Globus pallidus (tissue), 1 donor: ENCODE measurements at places on chromosomes 5 and 9.

GRCh38 chr5:135509995-135510394, 25.8 kb downstream of the NEUROG1 start:
- no peak for DNase-seq

- no peak for DNase-seq
Measured at GRCh38 chr9:83999141-83999918, 18.7 kb downstream of the RMI1 start.

GRCh38 chr9:121206516-121207370, 5.1 kb upstream of the RAB14 start:
- no peak for DNase-seq

DNA sequence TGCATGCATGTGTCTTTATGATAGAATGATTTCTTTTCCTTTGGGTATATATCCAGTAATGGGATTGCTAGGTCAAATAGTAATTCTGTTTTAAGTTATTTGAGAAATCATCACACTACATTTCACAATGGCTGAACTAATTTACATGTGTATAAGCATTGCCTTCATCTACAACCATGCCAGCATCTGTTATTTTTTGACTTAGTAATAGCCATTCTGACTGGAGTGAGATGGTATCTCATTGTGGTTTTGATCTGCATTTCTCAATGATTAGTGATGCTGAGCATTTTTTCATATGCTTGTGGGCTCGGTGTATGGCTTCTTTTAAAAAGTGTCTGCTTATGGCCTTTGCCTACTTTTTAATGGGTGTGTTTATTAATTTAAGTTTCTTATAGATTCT, 102.3 kb upstream of the CCDC112 start:
- DNase-seq = no peak

DNA sequence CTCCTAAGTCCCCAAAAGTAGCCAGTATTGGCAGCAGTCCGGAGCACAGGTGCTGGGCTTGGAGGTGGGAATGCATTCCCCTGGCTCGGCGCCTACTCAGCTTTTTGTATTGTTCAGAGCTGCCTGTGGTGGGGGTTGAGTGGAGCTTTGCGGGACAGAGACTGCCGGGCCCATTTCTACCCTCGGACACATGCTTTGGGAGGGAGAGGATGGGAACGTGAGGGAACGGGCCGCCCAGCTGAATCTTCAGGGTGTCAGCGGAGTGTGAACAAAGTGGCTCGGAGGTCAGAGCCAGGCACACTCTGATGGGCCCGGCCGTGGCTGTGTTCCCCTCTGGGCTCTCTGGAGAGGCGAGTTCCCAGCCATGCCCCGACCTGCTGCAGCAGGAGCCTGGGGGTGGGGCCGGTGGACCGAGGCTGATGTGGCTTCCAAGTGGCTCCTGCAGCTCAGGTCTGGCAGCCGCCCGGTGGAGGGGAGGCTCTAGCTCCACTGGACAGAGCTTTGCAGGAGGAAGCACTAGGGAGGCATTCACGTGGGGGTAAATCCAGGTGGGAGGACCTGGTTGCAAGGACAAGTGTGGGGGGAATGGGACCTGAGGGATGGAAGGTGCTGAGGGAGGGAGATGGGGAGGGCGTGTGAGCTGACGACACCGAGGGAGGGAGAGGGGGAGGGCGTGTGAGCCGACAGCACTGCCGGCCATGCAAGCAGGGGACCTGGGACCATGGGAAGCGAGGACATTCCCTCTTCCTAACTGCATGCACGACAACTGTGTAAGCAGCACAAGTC, 31.1 kb upstream of the SLC6A3 start:
- DNase-seq = no peak

- no peak for DNase-seq
Measured at GRCh38 chr5:170818232-170818631, 34.7 kb downstream of the GABRP start.

DNA sequence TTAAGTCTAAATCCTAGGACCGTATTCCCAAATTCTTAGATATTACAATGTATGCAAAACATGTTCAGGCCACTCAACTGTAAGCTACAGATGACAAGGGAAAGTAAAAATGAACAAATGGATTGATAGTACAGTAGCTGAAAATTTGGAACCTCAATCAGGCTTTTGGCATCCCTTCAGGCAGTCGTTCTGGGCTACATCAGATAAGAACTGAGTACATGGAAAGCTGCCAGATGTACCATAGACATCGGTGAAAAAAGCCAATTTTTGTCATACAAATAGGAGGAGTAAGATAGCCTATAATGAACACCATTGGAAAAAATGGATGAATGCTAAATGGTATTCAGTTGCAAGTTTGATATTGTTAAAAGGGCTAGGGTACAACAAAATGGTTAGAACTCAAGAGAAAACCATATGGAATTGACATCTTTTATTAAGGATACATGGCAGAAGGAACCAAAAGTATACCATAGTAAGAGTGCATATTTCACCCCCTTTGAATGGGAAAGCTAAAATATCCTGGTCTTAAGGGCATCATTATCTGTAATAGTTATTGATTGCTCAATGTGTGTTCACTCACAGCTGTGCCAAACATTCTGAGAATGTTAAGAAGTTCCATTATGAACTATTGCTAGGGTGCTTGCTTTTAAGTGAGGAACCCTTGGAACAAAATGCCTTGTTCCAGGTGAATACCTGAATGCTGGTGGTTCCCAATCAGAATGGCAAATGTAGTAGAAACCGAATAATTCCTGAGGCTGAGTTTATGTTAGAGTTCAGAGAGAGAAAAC, 86.4 kb downstream of the NR3C1 start:
- DNase-seq = no peak

DNA sequence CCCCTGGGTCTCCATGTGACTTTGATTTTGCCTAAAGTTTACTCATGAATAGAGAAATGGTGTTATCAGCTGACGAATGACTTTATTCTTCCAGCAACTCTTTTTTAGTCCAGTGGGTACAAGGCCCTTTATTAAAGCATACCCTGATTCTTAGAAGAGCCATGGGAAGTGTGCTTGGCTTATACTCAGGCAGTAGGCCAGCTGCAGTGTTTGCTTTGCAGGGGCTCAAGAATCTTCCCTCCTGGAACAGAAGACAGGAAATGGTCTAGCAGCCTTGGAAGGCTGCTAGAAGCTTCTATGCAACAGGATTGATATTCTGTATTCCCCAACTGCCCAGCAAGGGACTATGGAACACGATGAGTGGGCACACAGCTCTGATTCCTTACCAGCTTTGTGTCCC, 73.4 kb upstream of the PLPP6 start:
- DNase-seq = no peak

- DNase-seq = no peak
Measured at GRCh38 chr5:157658893-157659292, 6.7 kb upstream of the SOX30 start.

GRCh38 chr5:129003232-129003631, 37.9 kb downstream of the SLC27A6 start:
- no peak for DNase-seq

- no peak for DNase-seq
Measured at GRCh38 chr9:137279741-137280473, 2.4 kb downstream of the TOR4A start.

- no peak for DNase-seq
Measured at GRCh38 chr9:26945591-26945990, 1.5 kb downstream of the PLAA start.

- DNase-seq = no peak
Measured at GRCh38 chr5:123879071-123879470, 367.1 kb downstream of the CSNK1G3 start.

- DNase-seq = no peak
Measured at GRCh38 chr5:113276001-113276400, 158.8 kb downstream of the TSSK1B start.

- DNase-seq = no peak
Measured at GRCh38 chr5:107806271-107806670, 135.5 kb upstream of the EFNA5 start.

- no peak for DNase-seq
Measured at GRCh38 chr5:120568711-120569110, 104.6 kb downstream of the PRR16 start.

DNA sequence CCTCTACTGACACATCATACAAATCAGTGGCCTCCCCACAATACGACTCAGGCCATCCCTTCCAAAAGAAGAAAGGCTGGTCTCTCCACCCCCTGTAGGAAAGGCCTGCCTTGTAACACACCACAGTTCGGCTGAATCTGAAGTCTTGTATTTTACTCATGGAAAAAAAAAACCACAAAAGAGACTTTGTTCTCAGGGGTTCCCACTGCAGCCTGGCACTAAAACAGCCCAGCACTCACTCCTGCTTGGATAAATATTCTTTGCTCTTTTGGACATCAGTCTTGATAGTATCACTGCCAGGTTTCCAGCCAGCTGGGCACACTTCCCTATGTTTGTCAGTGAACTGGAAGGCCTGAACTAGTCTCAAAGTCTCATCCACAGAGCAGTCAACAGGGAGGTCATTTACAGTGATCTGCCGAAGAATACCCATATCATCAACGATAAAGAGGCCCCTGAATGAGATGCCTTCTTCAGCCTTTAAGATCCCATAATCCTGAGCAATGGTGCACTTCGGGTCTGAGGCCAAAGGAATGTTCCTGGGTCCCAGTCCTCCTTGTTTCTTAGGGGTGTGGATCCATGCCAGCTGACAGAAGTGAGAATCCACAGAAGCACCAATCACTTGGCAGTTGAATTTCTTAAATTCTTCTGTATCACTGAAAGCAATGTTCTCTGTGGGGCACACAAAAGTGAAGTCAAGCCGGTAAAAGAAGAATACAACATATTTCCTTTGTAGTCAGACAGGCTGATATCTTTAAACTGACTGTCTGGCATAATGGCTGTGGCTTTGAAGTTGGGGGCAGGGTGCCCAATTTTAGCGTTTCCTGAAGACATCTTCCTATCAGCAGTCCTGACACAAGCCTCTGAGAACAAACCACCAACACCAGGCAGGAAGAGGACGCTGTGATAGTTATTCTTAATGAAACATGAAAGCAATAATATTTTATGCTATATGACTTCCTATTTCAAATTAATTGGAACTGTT, 198.1 kb downstream of the LURAP1L start:
- DNase-seq = peak; percentile 90

GRCh38 chr5:146342882-146343865, 4.5 kb downstream of the POU4F3 start:
- no peak for DNase-seq

GRCh38 chr9:115520646-115521045, 402.7 kb upstream of the TNC start:
- DNase-seq = peak; percentile 54

GRCh38 chr5:175718401-175719108, 60.7 kb downstream of the HRH2 start:
- DNase-seq = no peak

GRCh38 chr5:111731638-111732037, 25.4 kb downstream of the NREP start:
- DNase-seq = no peak

DNA sequence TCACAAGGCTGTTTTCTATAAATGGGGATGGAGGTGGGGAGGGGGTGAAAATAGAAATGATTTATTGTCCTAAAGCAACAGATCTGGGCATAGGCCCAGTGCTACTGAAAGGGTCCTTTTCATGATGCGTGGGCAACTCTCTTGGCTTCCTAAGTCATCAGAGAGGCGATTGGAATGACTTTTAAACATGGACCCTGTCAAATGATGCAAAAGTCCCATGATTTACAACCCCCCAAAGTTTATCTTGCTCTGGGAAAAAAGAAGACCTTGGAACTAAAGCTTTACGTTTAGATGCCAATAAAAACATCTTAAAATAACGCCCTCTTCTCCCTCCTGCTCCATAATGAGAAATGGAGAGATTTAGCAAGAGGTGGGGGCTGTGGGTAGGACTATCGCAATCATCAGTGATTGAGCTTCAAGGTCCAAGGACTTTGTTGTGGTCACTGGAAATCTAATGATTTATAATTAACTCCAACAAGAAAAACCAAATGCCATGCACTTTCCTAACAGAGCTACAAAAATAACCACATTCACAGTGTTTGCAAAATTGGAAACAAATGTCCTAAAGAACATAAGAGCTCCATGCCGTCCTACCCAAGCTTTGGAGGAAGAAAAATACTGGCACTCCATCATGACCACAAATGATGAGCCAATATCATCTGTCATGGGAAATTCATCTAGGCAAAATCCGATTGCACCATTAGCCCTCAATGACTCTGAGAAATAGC, 167.5 kb upstream of the CLINT1 start:
- DNase-seq = peak; percentile 74

GRCh38 chr9:115262477-115262876, 144.5 kb upstream of the TNC start:
- no peak for DNase-seq

- no peak for DNase-seq
Measured at GRCh38 chr5:56595566-56595965, 219.8 kb upstream of the MAP3K1 start.

DNA sequence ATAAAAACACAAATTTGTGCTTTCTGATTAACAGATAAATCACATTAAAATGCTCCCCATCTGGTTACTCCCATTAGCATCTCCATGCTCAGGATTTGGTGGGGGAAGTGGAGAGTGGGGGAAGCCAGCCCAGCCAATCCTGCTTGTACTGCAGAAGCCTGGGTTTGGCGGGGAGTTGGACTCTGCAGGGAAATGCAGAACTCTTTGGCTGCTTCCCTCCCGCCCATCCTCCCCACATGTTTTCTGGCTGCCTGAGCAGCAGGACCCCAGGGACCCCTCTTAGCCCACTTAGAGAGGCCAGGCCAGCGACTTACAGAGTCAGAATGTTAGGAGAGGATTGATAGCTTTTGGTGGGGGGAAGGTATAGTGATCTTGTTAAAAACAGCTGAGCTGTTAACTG, 59.5 kb upstream of the FOXI1 start:
- no peak for DNase-seq

- DNase-seq = peak; percentile 20
Measured at GRCh38 chr5:146006470-146007190, 70.3 kb downstream of the SH3RF2 start.

- no peak for DNase-seq
Measured at GRCh38 chr9:17793713-17794622, 215.1 kb downstream of the SH3GL2 start.

DNA sequence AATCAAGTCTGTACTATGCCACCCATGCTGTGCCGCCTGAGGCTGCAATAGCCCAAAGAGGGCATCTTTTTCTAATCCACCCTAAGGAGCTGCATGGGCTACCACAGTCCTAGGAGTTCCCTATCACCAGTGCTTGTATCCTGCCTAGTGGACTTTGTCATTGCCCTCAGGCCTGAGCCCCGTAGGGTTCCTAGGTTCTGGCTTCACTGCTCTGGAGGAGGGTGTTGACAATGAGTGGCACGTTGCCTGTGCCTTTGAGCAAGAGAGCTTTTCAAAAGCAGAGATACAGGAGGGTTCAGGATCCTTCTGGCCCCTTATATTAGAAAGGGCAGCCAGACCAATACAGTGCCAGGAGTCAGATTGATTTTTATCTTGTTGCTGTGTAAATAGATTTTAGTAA, 93.0 kb downstream of the PRDM6 start:
- DNase-seq = no peak
